Choroid plexus epithelial cell (primary cell): ENCODE measurements at places on chromosomes 2 and 18.

DNA sequence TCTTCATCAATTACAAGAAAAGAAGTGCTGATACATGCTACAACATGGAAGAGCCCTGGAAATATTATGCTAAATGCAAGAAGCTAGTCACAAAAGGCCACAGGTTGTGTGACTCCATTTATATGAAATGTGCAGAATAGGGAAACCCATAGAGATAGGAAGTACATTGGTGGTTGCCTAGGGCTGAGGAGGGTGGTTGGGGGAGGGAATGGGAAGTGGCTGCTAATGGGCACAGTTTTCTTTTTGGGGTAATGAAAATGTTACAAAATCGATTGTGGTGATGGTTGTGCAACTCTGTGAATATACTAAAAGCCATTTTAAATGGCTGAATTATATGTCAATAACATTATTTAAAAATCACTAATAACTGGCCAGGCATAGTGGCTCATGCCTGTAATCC, 24.3 kb upstream of the RESP18 start:
- no peak for DNase-seq

GRCh38 chr18:47871288-47871687, 59.2 kb downstream of the SMAD2 start:
- DNase-seq = no peak

DNA sequence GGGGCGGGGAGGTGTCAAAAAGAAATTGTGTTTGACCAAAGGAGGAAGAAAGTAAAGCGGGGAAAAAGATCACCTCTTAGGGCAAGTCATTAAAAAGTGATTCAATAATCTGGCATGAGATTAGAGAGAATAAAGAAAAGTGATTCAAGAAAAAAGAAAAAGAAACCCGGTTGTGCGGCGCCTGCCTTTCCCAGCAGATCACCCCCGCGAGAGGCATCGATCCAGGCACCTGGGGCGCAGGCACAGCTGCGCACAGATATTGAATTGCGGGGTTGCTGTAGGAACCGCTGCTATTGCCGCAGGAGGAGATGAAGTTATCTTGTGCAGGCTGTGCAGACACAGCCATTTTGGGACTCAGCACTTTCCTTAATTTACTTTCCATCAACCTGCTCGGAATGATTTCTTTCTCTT, 71.2 kb downstream of the PLB1 start:
- peak; percentile 66 for DNase-seq

- peak; percentile 54 for DNase-seq
Observed at GRCh38 chr18:9337873-9338272, 3.3 kb downstream of the TWSG1 start.
